ENCODE measurements at places on chromosomes 13 and 19.
A peak's percentile ranks its signal among the peaks of the same experiment; 100 is the strongest.

DNA sequence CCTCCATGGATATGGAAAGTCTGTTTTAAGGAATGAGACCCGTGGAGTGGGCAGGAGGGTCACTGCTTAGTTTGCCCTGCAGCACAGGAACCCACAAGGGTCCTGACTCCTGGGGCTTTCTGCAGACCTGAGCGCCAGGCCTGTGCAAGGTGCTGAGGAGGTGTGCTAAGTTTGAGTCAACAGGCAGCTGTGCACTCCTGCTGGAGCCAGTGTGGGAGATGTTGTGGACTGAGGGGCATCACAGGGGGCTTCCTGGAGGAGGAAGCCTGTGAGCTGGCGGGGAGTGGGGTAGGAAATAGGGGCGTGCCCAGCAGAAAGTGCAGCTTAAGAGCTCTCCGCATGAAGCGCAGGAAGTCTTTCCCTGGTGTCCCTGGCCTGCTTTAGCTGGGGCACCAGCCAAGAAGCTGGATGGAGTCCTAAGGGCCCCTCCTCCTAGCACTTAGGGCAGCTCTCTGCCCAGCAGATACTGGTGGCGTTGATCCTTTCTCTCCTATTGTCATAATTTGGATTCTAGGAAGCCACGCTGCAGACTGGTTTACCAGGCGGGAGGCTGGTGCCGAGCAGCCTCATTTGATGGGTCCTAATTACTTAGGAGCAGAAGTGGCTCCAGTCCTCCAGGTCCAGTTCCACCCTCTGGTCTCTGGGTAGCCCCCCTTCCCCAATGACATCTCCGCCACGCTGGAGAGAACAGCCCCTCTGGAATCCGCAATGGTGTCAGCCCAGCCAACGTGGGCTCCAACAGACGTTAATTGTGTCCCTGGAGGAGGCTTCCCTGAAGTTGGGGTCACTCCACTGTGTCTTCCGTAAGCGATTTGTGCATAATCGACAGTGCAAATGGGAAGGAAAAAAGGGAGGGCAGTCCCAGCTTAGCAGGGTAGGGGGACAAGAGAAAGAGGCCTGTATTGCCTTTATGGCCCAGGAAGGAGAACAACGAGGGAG, 309.2 kb downstream of the ZNF536 start:
- H3K4me1 ChIP-seq, result no peaks in the 10 kb centered on the region
- H3K27me3 ChIP-seq, result no peaks in the 10 kb centered on the region
- no peak overlapping the region for H3K27ac ChIP-seq
- no peaks in the 10 kb centered on the region for H3K36me3 ChIP-seq

DNA sequence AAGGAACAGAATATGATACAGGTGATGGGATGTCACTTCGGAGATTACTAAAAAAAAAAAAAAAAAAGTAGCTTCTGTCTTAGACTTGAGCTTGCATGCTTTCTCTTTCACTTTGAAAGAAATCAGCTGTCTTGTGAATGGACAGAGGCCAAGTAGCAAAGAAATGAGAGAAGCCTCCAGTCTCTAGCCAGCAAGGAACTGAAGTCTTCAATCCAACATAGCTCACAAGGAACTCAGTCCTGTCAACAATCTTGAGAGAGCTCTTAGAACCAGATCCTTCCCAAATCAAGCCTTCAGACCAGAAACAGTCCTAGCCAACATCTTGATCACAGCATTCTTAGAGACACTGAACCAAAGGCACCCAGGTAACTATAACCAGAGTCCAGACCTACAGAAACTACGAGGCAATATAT, 7.7 kb downstream of the N4BP2L2 start:
- no peak for DNase-seq
- peak overlapping the region; percentile 59 for H3K27ac ChIP-seq
- H3K36me3 ChIP-seq, result peaks cover 11% of the 10 kb centered on the region
- no peak overlapping the region for H3K4me3 ChIP-seq

DNA sequence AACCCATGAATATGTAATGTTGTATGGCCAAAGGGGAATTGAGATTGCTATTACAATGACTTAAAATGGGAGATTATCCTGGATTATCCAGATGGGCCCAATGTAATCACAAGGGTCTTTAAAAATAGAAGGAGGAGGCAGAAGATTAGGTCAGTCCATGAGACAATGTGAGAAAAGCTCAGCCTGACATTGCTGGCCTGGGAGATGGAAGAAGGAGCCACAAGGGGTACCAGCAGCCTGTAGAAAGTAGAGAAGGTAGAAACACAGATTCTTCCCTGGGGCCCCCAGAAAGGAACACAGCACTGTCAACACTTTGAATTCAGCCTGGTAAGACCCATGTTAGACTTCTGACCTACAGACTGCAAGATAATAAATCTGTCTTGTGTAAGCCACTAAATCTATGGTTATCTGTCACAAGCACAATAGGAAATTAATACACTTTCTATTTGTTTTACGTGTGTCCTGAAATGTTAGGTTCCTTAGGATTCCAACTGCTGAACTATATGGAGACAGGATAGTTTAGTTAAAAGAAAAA, 132.9 kb upstream of the SERP2 start:
- no peaks in the 10 kb centered on the region for H3K36me3 ChIP-seq
- no peak overlapping the region for H3K4me3 ChIP-seq
- H3K27ac ChIP-seq, result no peak overlapping the region

DNA sequence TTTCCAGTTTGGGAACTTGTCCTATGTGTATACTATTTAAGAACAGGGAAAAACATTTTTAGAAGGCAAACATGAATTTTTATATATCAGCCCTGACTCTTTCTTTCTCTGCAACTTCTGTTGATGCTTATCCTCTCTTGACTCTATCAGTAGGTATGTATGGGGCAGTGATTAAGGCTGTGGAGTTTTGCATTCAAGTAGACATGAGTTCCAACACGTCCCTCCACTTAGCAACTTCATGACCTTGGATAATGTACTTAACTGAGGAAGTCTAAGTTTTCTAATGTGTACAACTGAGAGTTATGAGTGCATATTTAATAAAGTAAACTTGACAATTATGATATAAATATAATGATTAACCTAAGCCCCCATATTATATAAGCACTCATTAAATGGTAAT, 414.6 kb downstream of the TDRD3 start:
- no peak for DNase-seq
- no peaks in the 10 kb centered on the region for H3K4me1 ChIP-seq
- no peak overlapping the region for H3K27ac ChIP-seq

DNA sequence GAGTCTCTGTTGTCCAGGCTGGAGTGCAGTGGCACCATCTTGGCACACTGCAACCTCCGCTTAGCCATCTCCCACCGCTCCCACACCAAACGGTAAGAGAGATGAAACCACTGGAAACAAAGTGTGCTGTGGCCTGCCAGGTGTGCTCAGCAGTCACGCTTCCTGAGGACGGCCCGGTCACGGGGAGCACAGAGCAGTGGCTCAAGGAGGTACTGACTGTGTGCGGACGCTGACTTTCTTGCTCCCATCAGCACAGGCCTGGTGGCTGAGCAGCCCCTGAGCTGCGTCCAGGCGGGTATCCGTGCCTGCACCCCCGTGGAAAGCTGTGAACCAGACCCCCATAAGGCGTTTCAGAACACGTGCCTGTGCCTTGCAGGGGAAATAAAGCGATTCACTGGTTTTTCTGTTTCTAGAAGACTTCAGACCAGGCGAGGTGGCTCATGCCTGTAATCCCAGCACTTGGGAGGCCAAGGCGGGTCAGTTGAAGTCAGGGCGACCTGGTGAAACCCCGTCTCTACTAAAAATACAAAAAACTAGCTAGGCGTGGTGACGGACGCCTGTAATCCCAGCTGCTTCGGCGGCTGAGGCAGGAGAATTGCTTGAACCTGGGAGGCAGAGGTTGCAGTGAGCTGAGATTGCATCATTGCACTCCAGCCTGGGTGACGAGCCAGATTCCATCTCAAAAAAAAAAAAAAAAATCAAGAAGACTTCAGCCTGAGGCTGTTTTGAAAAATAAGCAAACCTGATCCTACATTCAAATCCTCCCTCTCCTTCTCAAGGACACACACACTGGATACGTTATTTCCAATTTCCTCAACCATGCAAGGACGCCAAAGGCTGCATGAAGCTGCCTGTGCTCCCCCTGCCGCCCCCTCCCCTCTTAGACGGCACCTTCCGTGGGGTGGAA, 25.5 kb downstream of the ADPRHL1 start:
- no peaks in the 10 kb centered on the region for H3K4me1 ChIP-seq
- H3K36me3 ChIP-seq, result no peaks in the 10 kb centered on the region
- H3K27ac ChIP-seq, result no peak overlapping the region
- H3K27me3 ChIP-seq, result no peaks in the 10 kb centered on the region

- H3K4me3 ChIP-seq, result no peak overlapping the region
- no peaks in the 10 kb centered on the region for H3K36me3 ChIP-seq
- peaks cover 7% of the 10 kb centered on the region for H3K4me1 ChIP-seq
- no peak for DNase-seq
- H3K27ac ChIP-seq, result no peak overlapping the region
Measured at GRCh38 chr13:34361560-34361959, 543.6 kb downstream of the RFC3 start.

- H3K27ac ChIP-seq, result no peak overlapping the region
- no peak overlapping the region for H3K4me3 ChIP-seq
- no peaks in the 10 kb centered on the region for H3K36me3 ChIP-seq
- H3K27me3 ChIP-seq, result no peaks in the 10 kb centered on the region
Measured at GRCh38 chr19:10499550-10500246, 3.5 kb downstream of the KEAP1 start.

- no peaks in the 10 kb centered on the region for H3K36me3 ChIP-seq
- no peak overlapping the region for H3K27ac ChIP-seq
- H3K4me3 ChIP-seq, result no peak overlapping the region
- no peak for DNase-seq
- no peaks in the 10 kb centered on the region for H3K4me1 ChIP-seq
- no peaks in the 10 kb centered on the region for H3K27me3 ChIP-seq
Measured at GRCh38 chr13:106122234-106122633, 413.2 kb downstream of the EFNB2 start.

DNA sequence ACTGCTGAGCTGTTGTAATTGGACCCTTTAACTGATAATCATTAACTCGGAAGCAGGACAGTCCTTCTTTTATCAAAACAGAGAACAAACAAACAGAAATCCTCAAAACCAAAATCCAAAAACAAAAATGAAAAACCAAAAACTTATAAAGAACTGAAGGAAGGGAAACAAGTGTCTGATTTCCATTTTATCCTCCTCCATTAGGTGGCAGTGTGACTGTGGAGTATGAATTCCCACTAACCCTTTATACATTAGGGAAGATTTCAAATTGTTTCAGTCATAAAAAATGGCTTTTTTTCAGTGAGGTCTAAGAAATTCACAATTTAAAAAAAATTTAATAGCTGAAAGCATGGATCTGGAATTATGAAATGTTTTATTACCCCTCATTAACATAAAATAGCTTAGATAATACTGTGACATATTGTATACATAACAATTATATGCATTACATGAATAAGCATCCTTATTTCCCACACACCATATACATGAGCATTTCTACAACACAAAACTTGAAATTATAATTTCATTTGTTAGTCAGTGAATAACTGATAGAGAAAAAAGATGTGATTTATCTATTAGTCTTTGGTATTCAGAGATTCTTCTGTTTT, 1074.3 kb upstream of the PCDH9 start:
- H3K27ac ChIP-seq, result no peak overlapping the region
- H3K27me3 ChIP-seq, result no peaks in the 10 kb centered on the region
- H3K36me3 ChIP-seq, result no peaks in the 10 kb centered on the region

GRCh38 chr19:41876847-41877832, at the start of gene CD79A:
Gene CD79A, plus strand, starts transcription at chr19:41877279. Its CDS starts 26 bp downstream, at chr19:41877305.
- DNase-seq, result no peak
- H3K4me3 ChIP-seq, result no peak within 1 kb of the TSS
- no peak within 1 kb of the TSS for H3K27ac ChIP-seq
- H3K36me3 ChIP-seq, result peaks cover 8% of the 10 kb centered on the region
- H3K27me3 ChIP-seq, result no peaks in the 10 kb centered on the region

- no peak for DNase-seq
- H3K4me3 ChIP-seq, result no peak overlapping the region
- H3K36me3 ChIP-seq, result no peaks in the 10 kb centered on the region
- no peaks in the 10 kb centered on the region for H3K4me1 ChIP-seq
- H3K27ac ChIP-seq, result no peak overlapping the region
Measured at GRCh38 chr19:6521718-6522646, 8.8 kb upstream of the TNFSF9 start.

DNA sequence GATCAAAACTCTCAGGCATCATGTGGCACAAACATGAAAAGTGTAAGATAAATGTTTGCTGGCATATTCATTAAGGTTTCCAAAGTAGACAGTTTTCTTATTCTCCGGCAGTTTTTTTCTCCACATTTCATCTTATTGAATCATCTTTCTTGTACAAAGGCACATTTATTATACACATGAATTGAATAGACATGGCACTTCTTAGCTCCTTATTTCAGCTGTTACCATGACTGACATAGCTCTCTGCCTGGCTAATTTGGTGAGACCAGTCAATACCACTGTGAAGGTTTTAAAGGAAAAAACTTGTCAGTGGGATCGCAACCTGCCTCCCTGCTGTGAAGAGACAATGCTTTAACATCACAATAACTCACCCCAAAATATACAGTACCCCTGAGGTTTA, 285.0 kb upstream of the PCDH20 start:
- no peak overlapping the region for H3K27ac ChIP-seq
- no peaks in the 10 kb centered on the region for H3K36me3 ChIP-seq

GRCh38 chr19:41657157-41657556, 30.3 kb upstream of the CEACAM4 start:
- no peaks in the 10 kb centered on the region for H3K27me3 ChIP-seq
- DNase-seq, result no peak
- H3K36me3 ChIP-seq, result no peaks in the 10 kb centered on the region
- H3K4me1 ChIP-seq, result no peaks in the 10 kb centered on the region
- H3K4me3 ChIP-seq, result no peak overlapping the region

All from tibial nerve (tissue), 4 donors.